HepG2 (cell line): ENCODE measurements at places on chromosomes 3 and 15.
A peak's percentile ranks its signal among the peaks of the same experiment; 100 is the strongest.

DNA sequence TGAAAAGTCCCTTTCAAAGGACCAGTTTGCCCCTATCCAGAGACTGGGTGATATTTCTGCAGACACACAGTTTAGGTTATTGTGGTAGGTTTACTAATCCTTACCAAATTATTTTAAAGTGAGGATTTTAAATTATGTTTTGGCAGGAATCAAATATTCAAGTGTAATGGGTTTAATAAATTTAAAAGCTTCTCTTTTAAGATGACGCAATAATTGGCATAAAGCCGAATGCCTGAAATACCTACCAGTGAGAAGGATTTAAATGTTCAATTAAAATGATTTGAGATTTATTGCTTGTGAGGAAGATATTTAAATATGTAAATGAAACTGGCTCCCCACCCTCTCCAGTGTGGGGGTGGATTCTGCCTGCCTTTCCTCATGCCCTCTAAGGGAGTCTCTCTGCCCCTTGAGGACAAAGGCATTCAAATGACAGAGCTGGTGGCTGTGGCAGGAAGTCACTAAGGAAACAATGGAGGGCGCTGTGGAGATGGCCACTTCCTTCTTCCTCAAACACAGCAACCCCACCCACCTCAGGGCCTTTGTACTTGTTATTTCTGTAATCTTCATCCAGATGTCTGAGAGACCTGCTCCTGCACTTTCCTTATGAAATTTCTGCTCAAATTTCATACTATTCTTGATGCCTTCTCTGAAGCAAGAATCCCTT, 131.7 kb downstream of the TNIK start:
- DNase-seq: peak; percentile 4

- no peak for DNase-seq
Observed at GRCh38 chr3:104738271-104738670, 628.4 kb upstream of the ALCAM start.

DNA sequence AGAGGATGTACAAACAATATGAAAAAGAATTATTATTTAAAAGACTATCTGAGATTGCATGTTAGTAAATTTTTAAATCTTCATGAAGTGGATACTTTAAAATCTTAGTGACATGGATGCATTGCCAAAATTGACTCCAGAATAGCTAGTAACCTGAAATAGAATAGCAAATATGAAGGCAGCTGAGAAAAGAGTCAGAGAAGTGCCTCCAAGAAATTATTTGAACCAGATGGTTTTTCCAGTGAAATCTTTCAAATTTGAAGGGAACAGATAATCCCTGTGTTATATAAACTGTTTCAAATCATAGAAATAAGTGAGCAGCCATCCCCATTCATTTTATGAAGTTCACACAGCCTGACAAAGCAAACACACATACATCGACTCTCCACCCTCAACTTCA, 29.6 kb downstream of the FSIP1 start:
- no peak for DNase-seq

- DNase-seq: no peak
Observed at GRCh38 chr3:35643495-35643894, 4.2 kb downstream of the ARPP21 start.

- no peak for DNase-seq
Observed at GRCh38 chr3:23712656-23713559, 92.8 kb upstream of the UBE2E1 start.

GRCh38 chr3:171159024-171159821, 132.7 kb upstream of the SLC2A2 start:
- DNase-seq: no peak

DNA sequence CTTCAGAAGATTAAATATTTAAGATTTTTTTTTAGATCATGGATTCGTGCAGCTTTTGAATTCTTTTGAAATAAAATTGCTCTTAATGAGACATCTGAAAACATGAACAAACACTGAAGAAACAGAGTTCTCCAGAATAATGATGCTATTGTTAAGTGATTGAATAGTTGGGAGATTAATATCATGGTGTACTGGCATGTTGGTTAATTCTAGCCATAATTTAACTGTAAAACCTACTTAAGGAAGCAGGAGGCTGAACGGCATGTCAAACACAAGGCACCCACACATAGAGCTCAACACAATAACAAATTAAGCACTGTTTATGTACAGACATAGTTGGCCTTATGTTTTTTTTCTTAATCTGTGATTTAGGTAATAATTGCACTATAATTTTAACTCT, 185.6 kb downstream of the RBMS3 start:
- no peak for DNase-seq

DNA sequence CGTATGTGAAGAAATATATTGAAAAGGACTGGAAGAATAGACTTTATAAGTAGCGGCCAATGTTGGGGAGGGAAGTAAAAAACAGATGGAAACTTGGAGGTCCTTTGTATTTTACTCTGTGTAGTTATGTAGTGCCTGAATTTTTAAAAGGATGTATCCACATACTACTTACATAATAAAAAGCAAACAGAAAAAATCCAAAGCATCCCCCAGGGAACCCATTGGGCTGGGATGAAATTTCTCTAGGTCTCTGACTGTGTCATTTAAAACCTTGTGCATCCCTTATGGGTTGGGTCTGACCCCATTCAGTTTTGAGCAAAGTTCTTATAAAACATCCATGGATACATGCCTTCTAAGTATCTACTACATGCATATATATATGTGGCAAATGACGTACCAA, 141.1 kb downstream of the NR1D2 start:
- DNase-seq: no peak

- no peak for DNase-seq
Observed at GRCh38 chr3:121781611-121782010, 32.1 kb upstream of the GOLGB1 start.

DNA sequence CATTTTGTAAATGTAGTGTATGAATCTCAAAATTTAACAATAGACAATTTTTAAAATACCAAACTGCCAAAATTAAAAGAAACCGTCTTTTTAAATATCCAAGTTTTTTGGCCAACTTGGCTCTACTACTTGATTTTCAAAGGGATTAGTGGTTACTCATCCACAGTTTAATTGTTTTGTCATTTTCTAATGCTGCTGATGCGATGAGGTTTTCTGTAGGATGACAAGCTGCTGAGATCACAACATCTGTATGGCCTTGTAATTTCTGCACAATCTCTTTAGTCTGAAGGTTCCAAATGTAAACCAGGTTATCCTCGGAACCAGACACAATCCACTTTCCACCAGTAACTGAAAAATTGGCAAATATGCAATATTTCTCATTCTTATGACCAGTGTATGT, 1.5 kb downstream of the WDR5B start:
- DNase-seq: no peak

DNA sequence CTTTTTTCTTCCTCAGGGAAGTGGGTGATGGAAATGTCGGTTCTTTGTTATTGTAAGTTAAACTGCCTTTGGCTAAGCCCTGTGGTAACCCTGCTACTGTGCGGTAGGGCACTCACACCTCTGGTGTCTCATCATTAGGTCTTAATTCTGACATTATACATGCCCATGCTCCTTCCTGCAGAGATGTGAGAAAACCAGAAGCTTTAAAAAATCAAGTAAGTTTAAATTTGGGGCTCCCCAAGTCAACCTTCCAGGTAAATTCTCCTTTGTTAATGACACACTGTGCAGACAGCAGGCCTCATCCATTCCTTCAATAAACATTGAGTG, 155.8 kb downstream of the FAM43A start:
- no peak for DNase-seq

GRCh38 chr15:41263891-41264351, 32.9 kb downstream of the CHP1 start:
- no peak for DNase-seq

GRCh38 chr3:134998855-134999254, 203.8 kb downstream of the EPHB1 start:
- DNase-seq: no peak

DNA sequence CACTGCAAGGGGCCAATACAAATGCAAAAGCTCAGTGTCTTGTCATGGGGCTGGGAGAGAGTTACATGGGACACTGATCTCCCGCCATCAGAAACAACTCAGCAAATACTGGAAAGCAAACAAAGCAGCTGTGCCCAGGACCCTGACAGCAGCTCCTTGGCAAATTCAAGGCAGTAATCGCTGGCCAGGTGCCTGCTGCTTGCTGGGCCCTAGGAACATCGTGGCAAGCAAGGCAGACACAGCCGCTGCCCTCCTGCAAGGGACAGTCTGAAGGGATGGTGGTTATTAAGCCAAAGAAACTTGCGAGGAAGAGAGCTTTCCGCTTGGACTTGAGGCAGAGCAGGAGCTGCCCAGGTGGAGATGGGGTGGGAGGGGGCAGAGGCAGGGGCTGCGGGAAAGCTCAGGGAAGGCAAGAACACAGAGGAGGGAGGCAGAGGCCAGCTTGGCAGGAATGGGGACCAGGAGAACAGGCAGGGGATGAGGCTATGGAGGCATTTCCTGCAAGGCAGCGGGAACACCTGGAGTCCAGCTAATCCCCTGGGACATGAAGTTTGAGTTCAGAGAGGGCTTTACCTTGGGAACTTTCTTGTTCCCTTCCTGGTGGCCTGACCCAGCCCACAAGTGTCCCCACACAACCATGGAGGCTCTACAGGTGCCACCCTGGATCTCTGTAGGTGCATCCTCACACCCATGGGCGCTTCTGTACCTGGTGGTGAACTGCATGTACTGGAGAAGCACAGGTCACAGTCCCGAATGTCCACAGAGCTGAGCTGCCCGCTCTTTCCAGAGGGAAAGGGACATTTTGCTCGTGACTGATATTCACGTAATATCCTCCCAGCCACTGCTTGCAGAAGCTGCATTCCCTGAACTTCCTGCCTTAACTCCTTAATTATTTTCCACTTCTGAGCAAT, 78.7 kb upstream of the ATP2B2 start:
- no peak for DNase-seq

DNA sequence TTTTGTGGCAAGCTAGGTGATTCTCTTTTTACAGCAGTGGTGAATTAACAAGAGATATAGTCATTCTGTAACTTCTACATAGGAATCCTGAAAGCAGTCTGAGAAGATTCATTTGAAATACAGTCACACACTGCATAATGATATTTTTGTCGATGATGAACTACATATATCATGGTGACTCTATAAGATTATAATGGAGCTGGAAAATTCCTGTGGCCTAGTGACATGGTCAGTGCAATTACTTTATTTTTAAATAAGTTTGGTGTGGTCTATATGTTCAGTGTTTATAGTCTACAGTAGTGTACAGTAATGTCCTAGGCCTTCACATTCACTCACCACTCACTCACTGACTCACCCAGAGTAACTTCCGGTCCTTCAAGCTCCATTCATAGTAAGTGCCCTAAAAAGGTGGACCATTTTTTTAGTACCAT, 511.4 kb upstream of the MCTP2 start:
- no peak for DNase-seq
